CD4-positive, alpha-beta T cell treated with Interferon alpha-2 for 1 hour (primary cell): ENCODE measurements at places on chromosomes 12 and 14.

DNA sequence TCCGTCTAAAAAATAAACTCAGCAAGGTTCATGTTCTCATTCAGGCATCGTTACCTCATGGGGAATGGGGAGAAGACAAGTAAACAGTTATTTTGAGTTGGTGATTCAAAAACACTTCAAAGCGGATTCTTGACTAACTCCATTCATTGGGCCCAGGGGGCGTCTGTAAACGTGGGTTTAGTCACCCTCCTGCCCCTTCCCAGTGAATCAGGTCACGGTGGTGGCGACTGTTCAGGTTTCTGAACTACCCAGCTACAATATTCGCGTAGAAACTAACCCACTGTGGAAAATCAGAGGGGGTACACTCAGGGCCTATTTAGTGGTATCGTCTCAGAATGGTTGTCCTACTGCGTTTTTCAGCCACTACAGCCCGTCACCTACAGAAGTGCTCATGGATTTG lies 15.2 kb downstream of the OR6S1 start:
- no peak for DNase-seq

GRCh38 chr14:32450919-32451675 lies 122.0 kb downstream of the AKAP6 start:
- DNase-seq, result no peak

DNA sequence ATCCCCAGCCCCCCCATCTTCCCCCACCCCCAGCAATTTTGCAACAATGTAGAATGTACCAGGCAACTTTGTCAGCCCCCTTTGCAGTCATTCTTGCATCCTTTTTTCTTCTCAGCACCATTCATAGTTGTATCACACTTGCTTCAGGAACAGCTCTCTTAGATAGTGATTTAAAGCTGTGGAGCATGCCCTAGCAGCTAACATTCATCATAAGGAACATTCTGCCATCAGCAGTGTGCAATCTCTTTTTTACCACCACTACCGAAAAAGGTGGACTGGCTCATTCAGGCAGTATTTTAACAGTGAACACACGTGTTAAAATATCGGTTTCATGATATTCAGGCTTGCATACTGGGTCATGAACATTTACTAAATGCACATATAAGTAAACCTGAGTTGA lies 45.1 kb downstream of the MARK3 start:
- no peak for DNase-seq

GRCh38 chr12:2149091-2149490 lies 96.3 kb downstream of the CACNA1C start:
- DNase-seq, result no peak

GRCh38 chr14:26702721-26703230 lies 104.9 kb upstream of the NOVA1 start:
- no peak for DNase-seq

DNA sequence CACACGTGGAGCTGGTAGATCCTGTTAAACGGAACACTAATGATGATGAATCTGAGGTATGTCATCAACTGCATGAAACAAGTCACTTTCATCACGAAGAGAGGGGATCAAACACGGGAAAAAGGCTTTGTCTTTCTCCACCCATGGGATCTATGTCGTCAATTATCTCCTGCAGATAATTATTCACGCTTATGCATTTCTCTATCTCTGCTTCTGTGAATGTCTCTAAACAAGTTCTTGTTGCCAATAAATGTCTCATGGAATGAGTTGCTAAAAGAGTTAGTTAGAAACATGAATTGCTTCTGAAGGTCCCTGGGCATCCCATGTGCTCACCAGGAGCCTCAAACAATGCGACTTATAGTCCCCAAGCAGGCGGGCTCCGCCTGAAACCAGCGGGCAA lies 1228.2 kb upstream of the TMEM132C start:
- DNase-seq, result no peak

DNA sequence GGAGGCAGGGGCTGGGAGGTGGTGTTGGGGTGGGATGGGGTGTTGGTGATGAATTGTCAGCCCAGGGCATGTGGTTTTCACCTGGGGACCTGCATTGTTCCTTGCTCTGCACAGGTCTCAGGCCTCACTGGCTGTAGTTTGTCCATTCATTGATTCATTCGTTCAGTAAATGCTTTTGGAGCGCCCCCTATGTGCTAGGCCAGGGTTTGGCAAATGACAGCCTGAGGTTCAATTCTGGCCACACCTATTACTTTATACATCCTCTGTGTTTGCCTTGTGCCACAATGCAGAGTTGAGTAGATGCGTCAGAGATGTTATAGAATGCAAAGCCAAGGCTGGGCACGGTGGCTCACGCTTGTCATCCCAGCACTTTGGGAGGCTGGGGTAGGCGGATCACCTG lies 4.7 kb downstream of the ADCK1 start:
- no peak for DNase-seq

DNA sequence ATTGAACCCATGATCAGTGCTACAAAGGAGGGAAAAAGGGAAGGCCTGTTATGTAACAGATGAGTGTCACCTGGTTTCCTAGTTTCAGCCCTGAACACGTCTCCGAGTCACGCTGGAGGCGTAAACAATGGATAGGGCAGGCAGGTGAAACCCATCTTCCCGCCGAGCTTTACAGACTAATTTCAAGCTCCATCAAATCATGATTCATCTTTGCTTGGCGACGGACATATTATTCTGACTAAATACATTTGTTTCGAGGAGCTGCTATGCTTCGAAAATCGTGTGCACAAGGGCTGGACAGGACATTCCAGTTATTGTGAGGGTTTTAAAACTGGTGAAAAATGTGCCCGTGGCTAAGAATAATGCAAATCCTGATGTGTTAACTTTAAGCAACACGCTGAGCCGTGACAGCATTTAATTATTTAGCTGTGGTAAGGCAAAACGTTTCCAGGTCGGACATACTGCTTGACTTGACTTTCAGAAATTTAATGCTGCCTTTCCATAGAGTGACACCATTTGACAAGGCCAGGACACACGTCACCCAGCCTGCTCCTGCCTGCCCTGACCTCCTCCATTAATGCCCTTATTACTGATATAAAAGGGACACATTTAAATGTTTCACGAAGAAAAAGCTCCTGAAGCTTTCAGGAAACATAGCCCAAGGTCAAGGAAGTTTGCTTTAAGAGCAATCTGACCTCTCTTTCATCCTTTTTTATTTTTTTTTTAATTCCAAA lies 1203.5 kb upstream of the TMEM132C start:
- DNase-seq, result no peak

- no peak for DNase-seq
Observed at GRCh38 chr12:42696406-42697149, 107.0 kb upstream of the PRICKLE1 start.
